ENCODE measurements at places on chromosomes 4 and X.
A peak's percentile ranks its signal among the peaks of the same experiment; 100 is the strongest.

GRCh38 chrX:136868283-136869055 is 12.1 kb downstream of the RBMX start:
- no peak for DNase-seq

GRCh38 chr4:56655627-56656345 is 25.3 kb downstream of the HOPX start:
- no peak for DNase-seq

DNA sequence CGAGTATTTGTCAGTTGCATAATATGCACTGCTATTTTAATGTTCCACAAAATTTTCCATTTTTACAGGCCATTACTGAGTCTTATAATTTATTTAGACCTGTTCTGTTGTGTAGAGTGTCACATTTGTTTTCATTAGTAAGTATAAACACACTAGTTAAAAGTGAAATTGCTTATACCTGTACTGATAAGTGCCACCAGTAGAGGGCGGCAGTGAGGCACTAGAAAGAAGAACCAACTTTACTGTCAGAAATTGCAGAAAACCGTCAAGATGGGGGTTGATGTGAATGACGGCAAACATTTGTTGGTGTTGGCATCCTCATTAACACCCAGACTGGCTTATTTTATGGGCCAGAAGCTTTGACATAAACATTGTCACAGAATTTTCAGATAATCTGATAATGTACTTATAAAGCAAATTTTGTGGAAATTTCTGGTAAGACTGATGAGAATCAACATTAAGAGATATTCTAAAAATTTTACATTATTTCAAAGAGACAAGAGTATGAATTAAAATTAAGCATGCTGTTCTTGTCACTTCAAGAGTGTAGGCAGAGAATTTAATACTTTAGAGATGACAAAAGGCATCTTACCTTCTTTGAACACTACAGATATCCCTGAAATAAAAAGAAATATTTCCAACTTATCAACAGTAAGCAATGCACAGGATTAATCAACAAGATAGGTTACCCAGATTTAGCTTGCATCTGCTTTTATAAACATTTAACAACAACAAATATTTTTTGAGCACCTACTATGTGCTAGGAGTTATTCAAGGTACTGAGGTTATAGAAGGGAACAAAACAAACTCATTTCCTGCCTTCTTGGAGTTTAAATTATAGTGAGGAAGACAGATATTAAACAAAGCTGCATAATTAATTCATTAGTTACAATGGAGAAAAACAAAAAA is 24.9 kb downstream of the ALPK1 start:
- peak; percentile 56 for DNase-seq

DNA sequence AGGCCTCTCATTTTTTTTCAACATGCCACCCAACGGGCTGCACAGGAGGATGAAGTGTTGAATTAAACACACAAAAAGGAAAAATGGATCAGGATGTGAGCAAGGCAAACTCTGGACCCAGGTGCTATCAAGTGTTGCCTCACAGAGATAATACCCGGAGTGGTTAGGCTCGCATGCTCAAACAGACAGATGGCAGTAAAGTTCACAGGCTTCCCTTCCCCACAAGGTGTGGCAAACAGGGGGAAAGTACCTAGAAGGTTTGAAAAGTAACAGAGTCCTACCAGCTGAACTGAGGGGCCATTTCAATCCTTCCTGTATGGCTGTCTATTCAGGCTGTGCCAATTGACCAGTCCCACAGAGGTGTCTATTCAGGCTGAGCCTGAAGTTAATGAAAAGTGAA is 123.9 kb upstream of the GC start:
- no peak for DNase-seq

DNA sequence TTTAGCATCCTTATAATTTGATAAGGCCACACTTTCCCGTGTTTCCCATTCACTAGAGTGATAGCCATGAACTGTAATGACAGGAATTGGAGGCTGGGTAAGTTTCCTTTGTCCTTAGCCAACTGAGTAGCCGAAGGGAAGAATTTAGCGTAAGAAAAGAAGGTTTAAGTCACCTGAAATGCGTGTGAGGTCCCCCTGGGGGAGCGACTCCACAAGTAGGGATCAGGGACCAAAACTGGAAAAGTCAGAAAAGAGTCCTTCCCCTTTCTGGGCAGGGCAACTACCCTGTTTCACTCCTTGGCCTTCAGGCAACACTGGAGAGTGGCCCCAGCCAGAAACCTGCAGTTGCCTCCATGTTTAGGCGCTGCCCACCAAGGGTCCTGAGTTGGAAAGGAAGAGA is 81.6 kb upstream of the MED14 start:
- no peak for DNase-seq

DNA sequence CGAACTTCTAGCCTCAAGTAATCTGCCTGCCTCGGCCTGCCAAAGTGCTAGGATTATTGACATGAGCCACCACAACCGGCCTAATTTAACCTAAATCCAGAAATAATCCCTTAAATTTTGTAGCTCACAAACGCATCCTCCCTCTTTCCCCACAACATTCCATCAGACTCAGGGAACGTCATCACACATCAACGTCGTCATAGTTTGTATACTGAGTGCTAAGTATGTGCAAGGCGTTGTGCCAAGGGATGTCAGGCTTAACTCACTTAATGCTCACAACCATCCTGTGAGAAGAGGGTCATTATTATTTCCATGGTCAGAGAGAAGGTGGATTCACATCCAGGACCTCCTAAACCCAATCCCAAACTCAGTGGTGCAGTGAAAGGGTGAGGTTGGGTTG is 9.6 kb upstream of the GSX2 start:
- DNase-seq = no peak

DNA sequence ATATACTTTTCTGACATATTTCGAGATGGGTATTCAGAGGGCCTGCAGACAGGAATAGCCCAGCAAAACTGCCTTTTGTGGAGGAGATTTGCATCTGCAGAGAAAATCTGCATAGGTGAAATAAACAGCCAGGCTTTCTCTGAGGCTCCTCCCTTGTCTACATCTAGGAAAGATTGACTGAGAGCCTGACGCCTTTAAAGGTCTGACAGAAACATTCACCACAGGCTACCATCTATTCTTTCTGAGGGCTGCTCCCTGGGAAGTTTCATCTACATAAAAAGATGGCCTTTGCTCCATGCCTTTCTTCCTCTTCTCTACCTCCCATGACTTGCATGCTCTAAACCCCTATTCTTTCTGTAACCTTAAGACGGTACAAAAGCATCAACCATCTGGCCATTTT is 55.0 kb upstream of the AP1S2 start:
- DNase-seq = no peak

DNA sequence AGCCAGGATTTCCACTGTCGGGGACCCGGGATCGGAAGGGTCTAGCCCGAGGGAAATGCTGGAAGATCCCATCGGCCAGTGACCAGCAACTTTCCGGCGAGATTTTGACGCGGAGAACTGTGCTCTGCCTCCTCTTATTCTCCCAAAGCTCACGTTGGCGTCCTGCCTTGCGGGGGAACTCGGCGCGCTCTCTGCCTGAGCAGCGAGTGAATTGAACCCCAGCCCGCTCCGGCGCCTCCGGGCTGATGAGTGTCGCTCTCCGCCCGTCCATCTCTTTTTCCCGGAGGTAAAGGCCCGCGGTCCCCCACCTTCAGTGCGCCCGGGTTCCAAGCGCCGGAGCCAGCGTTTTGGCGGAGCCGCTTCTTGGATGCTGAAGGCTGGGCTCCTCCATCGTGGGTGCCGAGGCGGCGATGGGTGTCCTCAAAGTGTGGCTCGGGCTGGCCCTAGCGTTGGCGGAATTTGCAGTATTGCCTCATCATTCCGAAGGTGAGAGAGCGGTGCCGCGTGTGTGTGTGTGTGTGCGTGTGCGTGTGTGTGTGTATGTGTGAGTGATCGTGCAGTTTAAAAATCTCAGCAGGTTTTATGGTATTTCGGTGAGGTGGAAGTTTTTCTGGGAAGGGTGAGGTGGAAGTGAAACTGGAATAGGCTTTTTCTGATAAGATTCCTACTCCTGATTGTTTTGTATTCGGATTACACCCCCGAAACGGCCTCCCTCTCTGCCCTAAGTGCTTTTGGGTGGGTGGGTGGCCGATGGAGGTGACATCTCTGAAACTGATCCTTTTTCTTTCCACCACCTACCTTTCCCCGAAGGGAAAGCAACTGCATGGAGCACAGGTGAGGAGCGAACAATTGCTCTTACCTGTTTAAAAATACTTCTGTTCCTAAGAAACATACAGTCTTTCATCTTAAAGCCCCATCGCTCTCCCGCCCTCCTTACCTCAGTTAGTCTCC is 752 bp downstream of the FRAS1 start:
- peak; percentile 34 for DNase-seq

- no peak for DNase-seq
These were observed 69.5 kb upstream of the ANK2 start for GRCh38 chr4:112979881-112980421.

- DNase-seq = no peak
These were observed 191.9 kb downstream of the SLC39A8 start for GRCh38 chr4:102153391-102153790.

DNA sequence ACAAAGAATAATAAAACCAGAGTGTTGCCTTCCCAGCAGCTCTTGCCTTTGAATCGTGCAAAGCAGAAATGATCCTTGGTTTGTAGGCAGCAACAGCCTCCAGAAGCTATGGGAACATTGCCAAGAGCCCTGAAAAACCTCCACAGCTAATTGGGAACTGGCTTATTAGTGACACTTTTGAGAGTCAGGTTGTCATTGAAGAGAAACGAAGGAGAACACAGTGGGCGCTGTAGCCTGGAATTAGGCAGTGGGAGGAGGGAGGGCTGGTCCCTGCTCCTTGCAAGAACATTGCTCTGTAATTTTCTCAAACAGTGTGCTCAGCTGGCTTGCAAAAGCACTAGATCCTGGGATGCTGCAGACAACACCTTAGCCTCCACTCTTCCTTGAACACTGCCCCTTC is 331.5 kb upstream of the EMCN start:
- DNase-seq = no peak

DNA sequence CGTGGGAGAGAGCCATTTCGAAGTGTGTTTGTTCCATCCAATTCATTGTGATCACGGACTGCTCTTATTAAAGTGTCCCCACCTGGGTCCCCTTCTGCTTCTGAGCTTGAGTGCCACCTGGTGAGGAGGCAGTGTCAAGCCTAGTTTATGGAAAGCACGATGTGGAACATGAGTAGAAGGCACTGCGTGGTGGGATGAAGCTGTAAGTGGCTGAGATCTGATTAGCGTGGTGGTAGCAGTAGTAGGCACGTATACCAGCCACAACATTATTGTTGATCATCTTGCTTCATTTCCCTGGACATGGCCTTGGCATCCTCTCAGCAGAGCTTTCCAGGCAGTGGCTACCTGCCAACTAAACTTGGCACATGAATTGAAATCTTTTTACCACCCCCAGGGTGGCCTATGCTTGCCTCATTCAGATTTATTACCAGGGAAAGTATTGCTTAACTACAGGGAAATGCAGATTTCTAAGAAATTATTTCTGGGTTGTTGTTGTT is 46.4 kb downstream of the GPAT3 start:
- peak; percentile 27 for DNase-seq

GRCh38 chr4:71163317-71163716 is 169.9 kb downstream of the DCK start:
- no peak for DNase-seq

GRCh38 chrX:40406330-40406859 is 174.4 kb upstream of the ATP6AP2 start:
- no peak for DNase-seq

DNA sequence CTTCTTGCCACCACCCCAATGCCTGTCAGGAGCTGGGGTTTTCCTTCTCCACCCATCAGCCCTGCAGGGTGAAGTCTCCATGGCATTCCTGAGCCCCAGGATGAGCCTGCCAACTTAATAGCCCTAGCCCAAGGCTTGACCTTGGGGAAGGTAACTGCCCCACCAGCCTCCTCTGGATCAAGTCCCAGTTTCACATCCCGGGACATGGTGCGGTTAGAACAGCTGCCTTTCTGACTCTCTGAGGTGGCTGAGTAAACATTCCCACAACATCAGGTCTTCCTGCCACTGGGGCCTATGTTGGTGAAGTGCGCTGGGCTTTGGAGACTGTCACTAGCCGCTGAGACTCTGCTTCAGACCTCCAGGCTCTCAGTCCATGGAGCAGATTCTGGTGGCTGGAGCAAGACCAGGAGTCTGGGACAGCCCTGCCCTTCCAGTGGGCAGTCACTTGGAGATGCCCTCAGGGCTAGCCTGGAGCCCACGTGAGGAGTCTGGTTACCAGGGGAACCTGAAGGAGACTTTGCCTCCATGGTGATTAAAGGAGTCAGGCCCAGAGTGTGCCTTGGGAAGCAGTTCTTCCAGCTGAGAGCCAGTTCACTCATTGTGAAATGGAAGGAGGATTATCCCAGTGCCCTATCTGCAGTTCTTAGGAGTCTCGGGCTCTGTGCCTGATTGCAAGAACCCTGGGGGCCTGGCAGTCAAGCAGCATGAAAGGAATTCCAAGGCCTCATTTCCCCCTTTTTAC is 56.8 kb downstream of the SMIM20 start:
- DNase-seq = no peak

GRCh38 chr4:84730375-84730774 is 147.4 kb downstream of the CDS1 start:
- DNase-seq = no peak

DNA sequence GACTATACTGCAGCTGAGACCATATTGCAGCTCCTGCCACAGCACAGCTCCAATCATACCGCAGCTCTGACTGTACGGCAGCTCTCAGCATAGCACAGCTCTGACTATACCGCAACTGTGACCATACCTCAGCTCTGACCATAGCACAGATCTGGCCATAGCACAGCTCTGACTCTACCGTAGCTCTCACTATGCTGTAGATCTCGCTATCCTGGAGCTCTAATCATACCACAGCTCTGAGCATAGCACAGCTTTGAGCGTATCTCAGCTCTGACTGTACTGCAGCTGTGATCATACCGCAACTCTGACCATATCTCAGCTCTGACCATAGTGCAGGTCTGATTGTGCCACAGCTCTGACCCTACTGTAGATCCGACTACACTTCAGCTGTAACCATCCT is 139.2 kb downstream of the ASMT start:
- DNase-seq = no peak

DNA sequence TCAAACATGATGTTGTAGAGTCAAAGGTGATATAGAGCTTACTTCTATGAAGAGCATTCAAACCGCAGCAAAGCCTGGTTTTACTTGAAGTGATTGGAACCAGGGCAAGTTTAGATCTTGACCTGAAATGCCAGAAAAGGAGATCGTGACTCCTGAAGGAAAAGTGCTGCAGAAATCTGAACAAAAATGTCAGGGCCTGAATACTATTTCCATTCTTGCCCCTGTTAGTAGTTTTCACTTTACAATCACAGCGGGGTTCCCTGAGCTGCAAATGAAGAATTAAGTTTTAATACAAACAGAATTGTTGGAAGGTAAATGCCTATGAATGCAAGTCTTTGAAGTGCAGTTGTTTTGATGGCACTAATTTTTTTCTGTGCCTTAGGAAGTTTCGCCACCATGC is 4.1 kb downstream of the SLIT2 start:
- peak; percentile 24 for DNase-seq

DNA sequence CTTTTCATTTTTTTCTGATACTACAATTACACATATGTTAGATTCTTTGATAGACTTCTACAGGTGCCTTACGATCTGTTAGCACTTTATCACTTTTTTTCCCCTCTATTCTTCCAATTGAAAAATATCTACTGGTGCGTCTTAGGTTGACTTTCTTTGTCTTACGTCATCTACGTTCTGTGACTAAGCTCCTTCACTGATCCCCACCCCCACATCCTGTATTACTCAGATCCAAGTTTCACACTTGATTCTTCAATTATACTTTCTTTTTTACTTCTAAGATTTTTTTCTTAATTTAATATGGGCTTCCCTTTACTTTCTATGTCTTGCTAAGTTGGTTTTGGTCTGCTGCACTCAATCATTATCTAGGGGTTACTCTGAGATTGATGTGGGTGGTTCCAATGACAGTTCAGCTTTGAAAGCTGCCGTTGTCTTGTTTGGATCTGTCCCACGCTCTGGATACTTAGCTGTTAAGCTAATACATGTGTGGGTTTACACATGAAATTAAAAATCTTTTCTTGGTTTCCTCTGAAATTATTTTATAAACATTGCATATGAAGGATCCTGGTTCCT is 1321.1 kb downstream of the RAPGEF2 start:
- peak; percentile 36 for DNase-seq
